ENCODE measurements at places on chromosomes 5 and 9.
A peak's percentile ranks its signal among the peaks of the same experiment; 100 is the strongest.

DNA sequence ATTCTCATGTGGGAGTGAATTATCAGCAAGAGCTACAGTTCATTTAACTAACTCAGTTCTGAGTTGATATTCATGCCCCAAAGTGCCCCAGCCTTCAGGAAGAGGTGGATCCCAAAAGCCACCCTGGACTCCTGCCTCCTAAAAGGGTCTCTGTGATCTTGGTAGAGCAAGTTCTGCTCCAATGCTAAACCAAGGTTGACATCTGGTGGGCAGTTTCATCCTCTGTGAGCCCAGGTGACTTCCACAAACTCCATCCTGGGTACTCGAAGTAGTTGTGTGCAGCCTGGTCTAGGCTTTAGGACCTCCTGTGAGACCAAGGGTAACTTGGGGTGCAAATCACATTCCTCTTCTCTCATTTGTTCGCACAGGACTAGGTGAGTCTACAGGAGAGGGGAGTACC, 816.8 kb downstream of the MTRR start:
- no peak for DNase-seq

DNA sequence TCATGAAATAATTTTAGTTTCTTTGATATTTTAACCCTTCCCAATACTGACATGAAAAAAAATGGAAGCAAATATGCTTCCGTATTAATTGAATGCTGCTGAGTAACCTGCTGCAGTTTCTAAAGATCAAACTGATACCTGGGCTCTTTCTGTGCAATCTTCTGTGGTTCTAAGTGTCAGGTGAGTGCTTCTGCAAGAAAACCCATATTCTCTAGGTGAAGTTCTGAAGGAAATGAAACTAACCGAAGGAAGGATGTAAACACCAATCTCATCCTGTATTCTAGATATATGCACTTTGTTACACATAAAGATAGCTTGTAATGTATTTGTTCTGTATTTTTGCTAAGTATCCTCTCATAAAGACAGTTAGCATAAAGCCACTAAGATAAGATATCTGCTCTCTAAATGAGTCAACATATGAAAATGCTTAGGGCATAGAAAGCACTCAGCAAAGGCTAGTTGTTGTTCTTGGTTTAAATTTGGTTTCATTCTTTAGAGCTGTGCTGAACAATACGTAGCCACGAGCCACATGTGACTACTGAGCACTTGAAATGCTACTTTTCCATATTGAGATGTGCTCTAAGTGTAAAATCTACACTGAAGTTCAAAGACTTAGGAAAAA, 52.0 kb downstream of the ITGA2 start:
- DNase-seq: no peak

DNA sequence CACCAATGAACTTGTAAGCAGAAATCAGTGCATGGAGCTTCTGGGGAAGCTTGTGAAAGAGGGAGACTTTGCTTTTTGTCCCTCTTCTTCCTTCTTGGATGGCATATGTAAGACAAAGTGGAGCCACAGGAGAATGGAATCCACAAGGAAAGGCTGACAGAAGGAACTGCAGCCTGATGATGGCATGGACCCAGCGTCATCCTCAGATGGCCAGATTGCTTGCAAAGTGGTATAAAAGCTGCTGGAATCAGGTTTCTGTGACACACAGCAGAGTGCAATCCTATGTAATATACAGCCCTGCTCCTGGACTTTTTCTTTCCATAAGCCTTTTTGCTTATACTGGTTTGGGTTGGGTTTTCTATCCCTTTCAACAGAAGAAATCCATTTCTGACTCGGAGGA, 31.4 kb upstream of the SPARC start:
- no peak for DNase-seq

GRCh38 chr9:78857373-78858225, 560.7 kb downstream of the PSAT1 start:
- DNase-seq: no peak

DNA sequence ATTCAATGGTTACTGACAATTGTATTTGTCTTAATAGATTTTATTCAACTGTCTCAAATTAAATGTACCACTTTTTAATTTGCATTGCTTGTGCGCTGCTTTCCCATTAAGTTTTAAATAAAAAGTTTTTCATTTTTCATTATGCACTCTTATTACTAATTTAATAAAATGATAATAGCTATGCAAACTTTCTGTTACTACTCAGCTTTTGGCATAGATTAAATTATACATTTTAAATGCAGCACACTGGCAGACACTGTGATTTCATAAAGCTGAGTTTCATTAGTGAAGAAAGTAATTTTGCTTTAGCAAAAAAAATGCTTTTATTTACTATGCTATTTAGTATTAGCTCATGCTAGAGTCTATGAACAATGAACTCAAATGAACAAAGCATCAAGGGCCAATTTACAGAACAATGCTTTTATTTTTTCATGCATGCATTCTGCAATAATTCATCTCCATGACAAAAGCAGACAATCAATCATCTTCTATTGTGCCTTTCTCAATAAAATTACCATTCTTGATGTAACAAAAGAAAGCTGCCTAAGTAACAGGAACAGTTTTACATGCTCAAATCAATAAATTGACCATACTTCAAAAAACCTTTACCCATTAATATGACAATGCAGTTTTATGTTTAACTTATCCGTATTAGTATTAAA, 595.2 kb upstream of the ARRDC3 start:
- DNase-seq: no peak

- DNase-seq: peak; percentile 12
These were observed 149.4 kb downstream of the MACROH2A1 start for GRCh38 chr5:135249658-135250057.

DNA sequence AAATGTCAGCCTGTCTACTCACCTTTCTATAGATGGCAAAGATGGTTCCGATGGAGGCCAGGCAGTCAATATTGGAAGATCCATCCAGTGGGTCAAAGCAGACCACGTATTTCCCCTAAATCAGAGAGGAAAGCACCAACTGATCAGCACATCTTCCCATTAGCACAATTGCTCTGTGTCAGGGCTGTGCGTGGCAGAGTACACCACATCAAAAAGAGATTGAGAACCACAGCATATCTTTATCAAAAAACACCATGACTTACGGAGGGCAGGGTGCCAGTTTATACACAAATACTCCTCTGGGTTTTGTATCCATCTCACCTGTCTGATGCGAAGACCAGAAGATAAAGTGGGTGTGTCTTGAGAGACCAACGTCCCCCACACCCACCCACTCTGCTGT, 9.1 kb downstream of the FBP2 start:
- DNase-seq: no peak
